ENCODE measurements at places on chromosomes 2 and 18. TPM values are rescaled to one million over a fixed set of nuclear protein-coding genes. Genes with fewer than 3 reads are reported as not detected.

GRCh38 chr2:33419581-33420200 is 56.8 kb upstream of the RASGRP3 start:
- no peak overlapping the region for H3K4me3 ChIP-seq
- DNase-seq, result no peak
- H3K4me1 ChIP-seq, result no peaks in the 10 kb centered on the region
- H3K27me3 ChIP-seq, result peaks cover 9% of the 10 kb centered on the region

DNA sequence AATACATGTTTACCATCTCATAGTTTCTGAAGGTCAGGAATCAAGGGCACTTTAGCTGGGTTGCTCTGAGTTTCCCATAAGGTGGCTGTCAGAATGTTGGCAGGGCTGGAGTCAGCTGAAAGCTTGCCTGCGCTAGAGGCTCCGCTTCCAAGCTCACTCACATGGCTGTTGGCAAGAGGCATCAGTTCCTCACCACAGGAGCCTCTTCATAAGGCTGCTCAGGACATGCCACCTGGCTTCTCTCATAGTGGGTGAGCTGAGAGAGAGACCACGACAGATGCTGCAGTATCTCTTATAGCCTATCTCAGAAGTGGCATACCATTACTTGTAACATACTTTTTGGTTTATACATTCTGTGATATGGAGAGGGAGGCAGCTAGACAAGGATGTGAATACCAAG is 7.2 kb downstream of the HADHB start:
- peaks cover 24% of the 10 kb centered on the region for H3K4me1 ChIP-seq
- no peaks in the 10 kb centered on the region for H3K36me3 ChIP-seq
- H3K27ac ChIP-seq, result no peak overlapping the region
- no peak for DNase-seq

DNA sequence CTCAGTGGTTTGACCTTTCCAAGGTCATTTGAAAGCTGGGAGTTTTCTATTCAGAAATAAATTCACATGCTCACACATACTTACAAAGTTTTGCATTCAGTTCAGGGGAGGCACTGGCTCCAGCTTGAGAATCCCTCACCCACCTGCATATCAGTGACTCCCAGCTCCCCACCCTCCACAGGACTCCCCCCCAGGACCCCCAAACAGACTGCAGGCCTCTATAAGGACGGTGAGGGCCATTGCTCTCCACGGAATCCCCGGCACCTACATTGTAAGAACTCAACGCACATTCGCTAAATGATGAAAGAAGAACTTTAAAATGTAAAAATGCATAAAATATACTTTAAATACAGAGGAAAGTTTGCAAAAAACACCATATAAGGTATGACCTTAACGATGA is 97.2 kb upstream of the TEX51 start:
- no peaks in the 10 kb centered on the region for H3K4me1 ChIP-seq
- no peak for DNase-seq
- peaks cover 7% of the 10 kb centered on the region for H3K27me3 ChIP-seq
- H3K4me3 ChIP-seq, result no peak overlapping the region
- H3K27ac ChIP-seq, result no peak overlapping the region

- H3K27me3 ChIP-seq, result no peaks in the 10 kb centered on the region
- H3K4me3 ChIP-seq, result no peak overlapping the region
- no peaks in the 10 kb centered on the region for H3K4me1 ChIP-seq
- H3K36me3 ChIP-seq, result no peaks in the 10 kb centered on the region
- H3K27ac ChIP-seq, result no peak overlapping the region
Observed at GRCh38 chr2:111246620-111247061, 125.9 kb downstream of the BCL2L11 start.

Gene MC2R
- polyA plus RNA-seq, result not detected

DNA sequence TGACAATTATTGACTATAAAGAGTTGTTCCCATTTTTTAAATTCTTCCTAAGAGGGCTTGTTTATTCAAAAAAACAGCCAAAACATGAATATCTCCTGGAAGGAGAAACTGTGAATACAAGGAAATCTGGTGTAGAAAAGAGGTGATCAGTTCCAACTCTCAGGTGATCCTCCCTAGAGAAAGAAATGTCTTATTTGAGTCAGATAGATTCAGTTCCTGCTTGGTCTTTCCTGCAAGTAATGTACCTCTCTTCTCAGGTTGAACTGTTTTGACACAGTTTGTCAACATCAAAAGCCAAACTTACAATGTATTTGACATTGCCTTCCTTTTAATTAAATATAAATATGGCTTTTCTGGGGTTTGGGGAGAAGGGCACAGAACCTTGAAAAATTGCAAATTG is 567.4 kb downstream of the ARHGAP15 start:
- no peak for DNase-seq
- no peaks in the 10 kb centered on the region for H3K4me1 ChIP-seq
- no peak overlapping the region for H3K4me3 ChIP-seq

DNA sequence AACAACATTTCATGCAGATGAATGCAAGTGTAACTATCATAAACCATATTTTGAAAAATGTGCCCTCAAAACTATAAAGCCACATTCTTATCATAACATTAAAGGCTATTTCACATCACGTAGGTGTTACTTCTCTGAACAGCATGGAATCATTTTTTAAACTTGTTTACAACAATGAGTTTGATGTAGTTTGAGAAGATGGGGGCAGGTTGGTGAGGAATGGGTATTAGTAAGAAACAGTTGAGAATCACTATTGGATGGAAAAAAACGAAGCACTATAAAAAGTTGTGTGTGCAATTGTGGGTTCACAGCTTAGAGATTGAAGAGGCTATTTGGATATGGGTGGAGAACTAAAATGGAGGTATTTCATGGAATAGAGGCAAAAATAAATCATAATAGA is 569.1 kb downstream of the ARHGAP15 start:
- H3K27ac ChIP-seq, result peak overlapping the region; percentile 3
- H3K4me1 ChIP-seq, result no peaks in the 10 kb centered on the region
- no peaks in the 10 kb centered on the region for H3K27me3 ChIP-seq
- H3K4me3 ChIP-seq, result no peak overlapping the region

DNA sequence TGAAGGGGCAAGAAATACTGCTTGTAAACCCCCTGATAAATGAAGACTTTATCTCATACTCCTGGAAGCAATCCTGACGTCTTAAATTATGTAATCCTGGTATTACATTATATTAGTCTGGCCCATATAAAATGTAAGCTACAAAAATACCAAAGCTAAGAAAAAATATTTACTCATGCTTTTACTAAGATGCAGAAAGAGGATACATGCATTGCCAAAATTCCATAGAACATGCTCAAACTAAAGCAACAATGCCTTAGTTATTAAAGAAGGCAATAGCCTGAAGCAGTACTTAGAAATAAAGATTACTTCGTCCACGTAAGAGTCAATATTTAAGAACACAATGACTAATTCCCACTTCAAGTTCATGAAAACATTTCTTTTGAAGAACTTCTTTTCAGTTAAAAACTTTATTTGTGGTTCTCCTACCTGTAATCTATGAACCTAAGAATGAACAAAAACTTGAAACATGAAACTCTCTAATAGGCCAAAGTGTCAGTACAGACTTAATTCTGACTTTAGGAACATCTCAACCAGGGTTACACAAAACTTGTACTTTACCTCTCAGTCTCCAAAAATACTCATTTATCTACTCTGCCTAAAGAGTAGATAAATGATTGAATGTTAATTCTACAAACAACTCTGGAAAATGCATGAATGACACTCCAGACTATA is 117.3 kb downstream of the THADA start:
- peaks cover 15% of the 10 kb centered on the region for H3K36me3 ChIP-seq
- no peak for DNase-seq
- no peak overlapping the region for H3K4me3 ChIP-seq

Gene GRP
- not detected for polyA plus RNA-seq

Gene C2orf15
- polyA plus RNA-seq, result 2.9 TPM

DNA sequence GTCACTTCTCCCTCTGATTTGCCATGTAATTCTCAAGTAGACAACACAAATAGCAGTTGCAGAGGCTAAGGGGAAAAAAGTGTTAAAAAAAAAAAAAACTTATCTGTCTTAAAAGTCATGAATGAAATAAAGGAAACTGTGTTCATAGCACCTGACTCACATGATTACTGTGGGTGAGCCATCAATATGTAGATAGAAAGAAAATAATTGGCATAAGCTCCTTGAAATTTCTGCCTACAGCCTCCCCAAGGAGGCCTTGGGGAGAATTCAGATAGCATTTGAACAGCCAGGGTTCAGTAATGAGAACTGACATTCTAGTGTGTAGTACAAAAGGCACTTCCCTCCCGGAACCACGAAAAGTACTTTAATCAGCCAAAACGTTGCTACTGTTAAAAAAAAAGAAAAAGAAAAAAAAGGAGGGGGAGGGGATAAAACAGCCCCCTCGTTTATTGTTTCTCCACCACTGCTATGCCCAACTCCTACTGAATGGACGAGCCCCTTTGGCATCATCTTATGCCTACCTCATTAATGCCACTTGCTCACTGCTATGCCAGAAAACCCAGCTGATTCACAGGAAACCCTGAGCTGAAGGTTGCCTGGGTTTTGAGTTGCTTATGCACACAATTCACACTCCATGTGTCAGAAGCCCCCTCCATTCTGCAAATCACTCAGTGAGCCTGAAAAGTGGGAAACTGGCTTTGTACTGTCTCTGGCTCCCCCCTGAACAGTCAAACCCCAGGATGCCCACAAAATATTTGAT is 65.5 kb upstream of the KLF7 start:
- H3K27ac ChIP-seq, result no peak overlapping the region
- peaks cover 12% of the 10 kb centered on the region for H3K27me3 ChIP-seq
- peaks cover 7% of the 10 kb centered on the region for H3K4me1 ChIP-seq
- peaks cover 9% of the 10 kb centered on the region for H3K36me3 ChIP-seq
- no peak for DNase-seq
- no peak overlapping the region for H3K4me3 ChIP-seq

DNA sequence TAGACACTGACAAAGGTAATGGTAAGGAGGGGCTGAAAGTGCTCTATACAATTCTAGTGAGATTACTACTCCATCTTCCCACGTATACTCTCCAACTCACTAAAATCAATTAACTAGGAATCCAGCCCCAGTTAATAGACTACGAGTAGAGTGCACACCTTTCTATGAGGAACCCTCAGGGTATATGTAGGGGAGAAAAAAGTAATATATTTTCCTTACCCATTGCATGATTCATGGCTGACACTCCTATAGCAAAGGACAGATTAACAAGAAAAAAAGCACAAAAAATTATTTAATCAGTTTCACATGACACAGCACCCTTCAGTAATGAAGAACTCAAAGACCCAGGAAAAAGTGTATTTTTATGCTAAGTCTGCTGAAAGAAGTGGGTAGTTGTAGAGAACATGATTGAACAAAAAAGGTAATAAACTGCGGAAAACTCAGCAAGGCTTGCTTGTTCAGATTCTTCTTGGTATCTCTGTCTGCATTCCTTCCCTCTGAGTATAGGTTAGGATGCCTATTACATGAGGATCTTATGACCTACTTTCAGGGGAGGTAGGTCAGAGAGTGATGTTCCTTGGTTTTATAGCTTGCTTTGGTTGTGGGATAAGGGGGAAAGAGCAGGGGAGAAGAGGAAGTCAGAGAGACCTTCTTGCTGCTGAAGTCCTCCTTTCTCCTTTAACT is 342.0 kb upstream of the DLGAP1 start:
- H3K27ac ChIP-seq, result peak overlapping the region; percentile 36
- no peaks in the 10 kb centered on the region for H3K27me3 ChIP-seq
- H3K36me3 ChIP-seq, result no peaks in the 10 kb centered on the region

DNA sequence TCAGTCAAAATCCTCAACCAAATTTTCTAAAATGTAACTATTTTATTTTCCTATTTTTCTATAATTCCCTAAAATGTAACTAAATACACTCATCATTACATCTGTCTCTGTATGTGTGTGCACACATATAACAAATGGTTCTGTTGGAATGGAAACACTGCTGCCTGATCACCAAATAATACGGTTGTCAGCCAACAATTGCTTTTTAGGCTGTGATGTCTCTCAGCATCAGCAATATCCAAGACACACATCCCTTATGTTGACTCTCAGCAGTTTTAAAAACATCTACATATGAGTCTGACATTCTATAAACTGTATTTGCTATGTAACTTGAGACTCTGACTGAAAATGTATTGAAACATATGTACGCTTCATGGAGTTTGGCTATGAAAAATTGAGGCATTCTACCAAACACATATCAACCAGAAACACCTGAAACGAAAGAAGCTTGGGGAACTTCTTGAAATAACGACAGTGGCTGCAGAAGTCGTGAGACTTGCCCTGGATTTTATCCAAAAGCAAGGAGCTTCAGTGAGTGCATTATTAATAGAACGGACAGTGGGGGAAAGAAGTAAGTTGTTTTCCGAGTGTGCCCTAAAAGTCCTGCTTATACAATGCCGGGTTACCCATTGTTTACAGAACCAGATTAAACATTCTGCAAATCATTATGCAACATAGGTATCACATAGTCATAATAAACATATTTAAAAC is 110.2 kb upstream of the ITGB6 start:
- no peaks in the 10 kb centered on the region for H3K4me1 ChIP-seq
- H3K36me3 ChIP-seq, result peaks cover 27% of the 10 kb centered on the region
- no peak overlapping the region for H3K4me3 ChIP-seq
- H3K27ac ChIP-seq, result no peak overlapping the region

- H3K36me3 ChIP-seq, result no peaks in the 10 kb centered on the region
- no peak for DNase-seq
- H3K27ac ChIP-seq, result no peak overlapping the region
- H3K4me3 ChIP-seq, result no peak overlapping the region
- no peaks in the 10 kb centered on the region for H3K27me3 ChIP-seq
Observed at GRCh38 chr2:80438686-80439085, 134.1 kb upstream of the LRRTM1 start.

Gene CYP1B1
- polyA plus RNA-seq, result 2.4 TPM

Gene PFN4
- not detected for polyA plus RNA-seq

- H3K27ac ChIP-seq, result peak overlapping the region; percentile 50
- no peak for DNase-seq
- peaks cover 21% of the 10 kb centered on the region for H3K27me3 ChIP-seq
- H3K4me3 ChIP-seq, result no peak overlapping the region
- no peaks in the 10 kb centered on the region for H3K36me3 ChIP-seq
Observed at GRCh38 chr2:234145511-234145910, 95.0 kb downstream of the SPP2 start.
